ENCODE measurements at places on chromosomes 11 and 22.
A peak's percentile ranks its signal among the peaks of the same experiment; 100 is the strongest.

GRCh38 chr11:122202951-122203456 is 87.0 kb upstream of the BLID start:
- DNase-seq = peak; percentile 6

DNA sequence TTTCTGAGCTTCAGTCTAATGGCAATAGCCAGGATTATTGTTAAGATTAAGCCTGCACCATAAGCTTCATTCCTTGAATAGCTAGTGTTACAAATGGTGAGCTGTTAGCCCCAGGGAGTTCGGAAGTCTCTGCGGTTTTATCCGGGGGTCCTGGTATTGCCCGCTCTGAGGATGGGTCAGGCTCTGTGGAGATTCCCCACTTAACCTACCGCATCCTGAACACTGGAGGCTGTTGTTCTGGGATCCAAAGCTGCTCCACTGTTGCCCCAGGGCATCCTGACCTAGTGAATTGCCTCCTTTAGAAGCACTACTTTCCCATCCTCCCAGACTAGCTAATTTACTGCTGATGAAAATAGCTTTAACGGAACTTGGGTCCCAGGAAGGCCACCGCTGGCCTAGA is 14.5 kb upstream of the PEX26 start:
- DNase-seq = no peak

GRCh38 chr11:114075891-114076441 is 16.5 kb downstream of the ZBTB16 start:
- DNase-seq = no peak

- DNase-seq = no peak
Observed at GRCh38 chr11:76185931-76186401, 20.3 kb downstream of the WNT11 start.

DNA sequence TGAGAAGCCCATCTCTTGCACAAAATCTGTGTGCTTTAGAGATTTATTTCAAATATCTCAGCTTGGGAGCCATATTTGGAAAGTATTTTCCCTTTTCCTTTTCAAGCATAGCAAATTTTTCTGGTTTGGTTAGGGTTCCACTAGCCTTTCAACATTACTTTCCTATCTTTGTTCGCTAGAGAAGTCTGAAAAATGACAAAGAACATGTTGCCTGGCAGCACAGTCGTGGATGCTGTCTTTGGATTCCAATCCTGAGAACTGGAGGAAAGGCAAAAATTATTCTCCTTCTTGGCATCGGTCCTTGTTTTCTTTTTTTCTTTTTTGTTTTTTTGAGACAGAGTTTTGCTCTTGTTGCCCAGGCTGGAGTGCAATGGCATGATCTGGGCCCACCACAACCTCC is 6.9 kb upstream of the MTCH2 start:
- DNase-seq = no peak

DNA sequence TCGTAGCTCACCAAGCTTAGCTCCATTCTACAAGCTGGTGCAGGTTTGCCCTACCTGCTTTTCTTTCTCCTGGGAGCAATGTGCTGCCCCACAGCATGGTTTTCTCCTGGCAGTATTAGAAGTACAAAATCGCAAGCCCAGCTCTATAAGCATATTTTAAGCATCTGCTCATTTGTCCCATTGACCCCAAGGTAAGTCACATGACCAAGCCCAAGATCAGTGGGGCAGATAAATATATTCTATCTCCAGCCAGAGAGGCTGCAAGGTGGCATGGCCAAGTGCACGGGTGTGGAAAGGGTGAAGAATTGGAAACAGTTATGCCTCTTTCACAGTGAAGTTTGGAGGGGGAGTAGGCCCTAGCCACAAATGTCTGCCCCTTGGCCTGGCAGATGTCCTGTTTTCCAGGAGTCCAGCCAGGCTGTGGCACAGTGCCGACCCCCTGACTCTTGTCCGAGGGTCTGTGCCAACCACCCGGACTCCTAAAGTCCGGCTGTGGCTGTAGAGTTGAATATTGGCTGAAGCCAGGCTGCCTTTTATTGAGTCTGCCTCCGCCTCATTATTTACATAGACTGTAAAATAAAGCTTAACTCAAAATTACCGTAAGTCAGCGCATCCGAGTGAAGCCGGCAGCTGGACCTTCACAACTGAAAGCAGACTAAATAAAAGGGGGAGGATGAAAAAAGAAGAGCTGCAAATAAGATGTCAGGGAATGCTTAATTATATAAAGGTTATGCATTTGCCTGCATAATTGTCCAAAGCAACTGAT is 165.7 kb downstream of the COMMD9 start:
- no peak for DNase-seq

GRCh38 chr11:81098471-81098870 is 1635.2 kb downstream of the FAM181B start:
- no peak for DNase-seq

GRCh38 chr11:9228091-9228490 is 37.1 kb downstream of the DENND5A start:
- DNase-seq = no peak

DNA sequence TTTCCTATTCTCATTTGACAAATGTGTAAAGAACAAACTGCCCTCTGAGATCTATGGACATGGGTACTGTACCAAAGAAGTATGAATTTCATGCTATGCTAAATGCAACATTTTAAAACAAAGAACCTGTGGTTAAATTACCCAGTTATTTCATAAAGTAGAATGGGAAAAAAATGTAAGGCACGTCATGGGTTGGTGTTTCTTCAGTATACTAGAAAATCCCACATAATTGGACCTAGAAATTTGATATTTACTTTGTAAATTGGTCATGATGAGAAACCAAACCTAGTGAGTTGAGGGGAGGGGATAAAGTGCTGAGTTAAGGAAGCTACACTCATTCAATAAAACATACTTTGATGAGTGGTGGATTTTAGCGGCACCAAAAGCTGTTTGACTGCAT is 104.1 kb downstream of the ALX4 start:
- no peak for DNase-seq

- DNase-seq = no peak
Observed at GRCh38 chr11:6321961-6322362, 1.7 kb upstream of the CAVIN3 start.

GRCh38 chr11:95703049-95703448 is 86.5 kb downstream of the FAM76B start:
- DNase-seq = no peak

DNA sequence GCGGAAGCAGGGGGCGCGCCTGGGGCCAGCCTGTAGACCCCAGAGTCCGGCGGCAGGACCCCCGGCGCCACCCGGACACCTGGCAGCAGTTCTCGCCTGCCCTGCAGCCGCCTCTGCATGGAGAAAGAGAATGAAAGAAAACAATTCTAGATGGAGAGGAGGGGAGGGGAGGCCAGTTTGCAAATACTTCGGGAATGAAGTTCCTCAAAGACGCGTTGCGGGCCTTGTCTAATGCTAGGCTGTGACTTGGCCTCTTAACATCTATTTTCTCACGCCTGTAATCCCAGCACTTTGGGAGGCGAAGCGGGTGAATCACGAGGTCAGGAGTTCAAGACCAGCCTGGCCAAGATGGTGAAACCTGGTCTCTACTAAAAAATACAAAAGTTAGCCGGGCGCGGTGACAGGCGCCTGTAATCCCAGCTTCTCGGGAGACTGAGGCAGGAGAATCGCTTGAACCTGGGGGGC is 2.1 kb upstream of the BARX2 start:
- DNase-seq = no peak

DNA sequence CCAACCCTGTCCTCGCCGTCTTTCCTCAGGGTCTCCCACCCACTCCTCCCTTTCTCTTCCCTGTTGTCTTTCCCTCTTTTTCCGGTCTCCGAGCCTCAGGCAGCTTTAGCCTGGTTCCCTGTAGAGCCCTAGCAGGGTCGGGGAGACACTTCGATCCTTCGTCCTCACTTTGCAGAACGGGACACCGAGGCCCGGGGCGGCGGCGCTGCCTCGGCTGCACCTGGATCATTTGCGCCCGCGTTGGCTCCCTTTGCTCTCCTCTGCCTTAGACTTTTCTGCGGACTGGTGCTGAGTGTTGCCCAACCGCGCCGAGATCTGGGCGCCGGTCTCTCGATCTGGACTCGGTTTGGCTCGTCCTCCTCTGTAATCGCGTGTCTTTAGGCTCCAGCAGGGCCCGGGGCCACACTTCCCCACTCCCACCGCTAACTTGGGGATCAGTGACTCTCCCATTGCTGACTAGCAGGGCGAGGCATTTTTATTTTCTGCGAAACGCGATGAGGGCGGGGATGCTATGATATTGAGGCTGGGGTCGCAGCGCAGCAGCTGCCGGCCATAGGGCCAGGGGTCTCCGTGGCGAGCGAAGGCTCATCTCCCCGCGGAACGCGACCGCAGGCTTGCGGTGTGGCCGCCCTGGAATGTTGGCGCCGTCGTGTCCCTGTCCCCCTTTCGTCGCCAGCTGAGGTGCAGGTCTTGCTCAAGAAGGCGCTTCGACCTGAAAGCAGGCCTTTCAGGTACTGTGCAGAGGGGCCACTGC is 1.6 kb upstream of the E2F8 start:
- DNase-seq = no peak

GRCh38 chr22:31550871-31551370 is 54.6 kb downstream of the SFI1 start:
- DNase-seq = no peak

GRCh38 chr11:117214404-117215110 is 15.4 kb downstream of the TAGLN start:
- DNase-seq = no peak

DNA sequence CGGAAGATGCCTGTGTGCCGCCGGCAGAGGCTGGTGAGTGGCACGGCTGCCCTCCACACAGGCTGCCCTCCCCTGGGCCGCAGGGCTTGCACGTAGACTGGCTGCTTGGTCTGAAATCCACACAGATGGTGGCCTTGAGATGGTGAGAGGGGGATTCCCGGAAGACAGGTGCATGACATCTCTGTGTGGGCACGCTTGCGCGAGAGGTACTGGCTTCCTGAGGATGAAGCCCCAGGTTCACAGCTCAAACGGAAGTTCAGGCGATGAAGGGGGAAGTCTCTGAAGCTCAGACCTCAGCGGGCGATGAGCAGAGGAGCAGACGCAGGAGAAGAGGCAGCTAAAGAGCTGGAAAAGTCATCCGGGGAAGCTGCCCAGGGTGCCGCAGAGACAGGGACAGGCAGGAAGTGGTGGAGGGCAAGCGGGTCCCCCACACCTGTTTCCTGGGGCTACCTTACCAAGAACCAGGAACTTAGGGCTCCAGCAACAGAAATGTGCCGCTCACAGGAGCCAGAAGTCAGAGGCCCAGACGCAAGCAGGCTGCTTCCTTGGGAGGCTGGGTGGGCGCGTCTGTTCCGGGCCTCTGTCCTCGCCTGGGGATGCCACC is 7.2 kb downstream of the CRELD2 start:
- DNase-seq = no peak

DNA sequence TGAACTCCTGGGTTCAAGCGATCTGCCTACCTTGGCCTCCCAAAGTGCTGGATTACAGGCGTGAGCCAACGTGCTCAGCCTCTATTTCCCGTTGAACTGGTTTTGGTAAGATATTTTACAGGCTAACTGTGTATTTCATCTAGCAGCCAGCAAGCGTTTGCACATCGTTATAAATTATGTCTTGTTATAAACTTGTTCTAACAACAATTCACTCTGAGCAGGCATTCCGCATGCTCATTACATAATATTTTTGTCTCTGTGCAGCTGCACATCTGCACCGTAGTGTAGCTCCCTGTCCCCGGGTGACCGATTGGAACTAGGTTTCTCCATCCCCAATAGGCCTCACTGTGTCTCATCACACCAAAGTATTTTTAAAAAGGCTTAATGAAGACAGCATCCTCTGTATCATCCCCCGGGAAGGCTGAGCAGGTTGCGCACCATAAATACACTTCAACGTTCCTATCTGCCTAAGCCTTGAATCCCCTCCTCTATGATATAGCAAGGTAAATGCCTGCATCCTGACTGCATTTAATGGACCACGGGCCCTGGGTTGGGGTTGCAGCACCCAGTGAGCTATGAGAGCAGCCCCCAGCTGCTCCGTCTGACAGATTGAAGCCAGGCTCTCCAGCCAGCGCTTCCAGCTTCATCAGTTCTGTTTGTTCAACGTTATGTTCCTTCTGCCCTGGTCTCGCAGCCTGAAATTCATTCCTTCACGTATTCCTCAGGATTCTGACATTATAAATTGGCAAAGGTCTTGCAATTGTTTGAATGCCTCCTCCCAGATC is 47.7 kb downstream of the TST start:
- no peak for DNase-seq

- DNase-seq = no peak
Observed at GRCh38 chr11:119854521-119854920, 125.5 kb upstream of the NECTIN1 start.

GRCh38 chr11:80502511-80502910 is 1061.7 kb upstream of the TENM4 start:
- DNase-seq = no peak

GRCh38 chr11:130192845-130193267 is 33.3 kb downstream of the ST14 start:
- no peak for DNase-seq

DNA sequence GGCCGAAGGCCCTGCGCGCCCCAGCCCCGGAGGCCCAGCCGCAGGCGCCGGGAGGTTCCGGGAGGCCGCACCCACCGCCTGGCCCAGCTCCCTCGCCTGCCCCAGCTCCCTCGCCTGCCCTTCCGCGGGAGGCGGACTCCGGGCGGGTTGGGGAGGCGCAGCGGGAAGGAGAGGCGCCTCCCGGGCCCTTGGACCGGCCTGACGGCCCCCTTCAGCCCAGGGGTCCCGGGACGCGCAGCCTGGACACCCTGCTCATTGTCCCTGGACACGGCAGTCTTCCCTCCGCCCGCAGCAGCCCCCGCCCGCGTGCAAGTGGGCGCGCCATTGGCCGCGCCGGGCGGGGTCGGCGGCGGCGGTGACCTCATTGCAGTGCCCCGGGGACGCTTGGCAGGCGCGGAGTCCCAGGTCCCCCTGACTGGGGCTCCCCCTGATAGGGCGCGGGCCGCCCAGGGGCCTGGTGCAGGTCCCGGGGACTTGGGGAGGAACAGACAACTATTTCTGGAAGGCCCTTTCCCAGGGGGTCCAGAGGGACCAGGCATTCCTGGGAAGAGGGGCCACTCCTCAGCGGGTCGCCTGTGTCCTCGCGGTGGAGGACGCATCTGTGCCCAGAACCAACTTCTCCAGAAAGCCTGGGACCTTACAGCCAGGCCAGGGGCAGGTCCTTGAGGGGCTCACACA is 501 bp downstream of the CD151 start:
- DNase-seq = no peak

- no peak for DNase-seq
Observed at GRCh38 chr11:131468565-131468964, 98.2 kb downstream of the NTM start.
